ENCODE measurements at places on chromosomes 1 and 21.

- DNase-seq = no peak
These were observed 28.5 kb downstream of the RNF115 start for GRCh38 chr1:145795257-145795881.

DNA sequence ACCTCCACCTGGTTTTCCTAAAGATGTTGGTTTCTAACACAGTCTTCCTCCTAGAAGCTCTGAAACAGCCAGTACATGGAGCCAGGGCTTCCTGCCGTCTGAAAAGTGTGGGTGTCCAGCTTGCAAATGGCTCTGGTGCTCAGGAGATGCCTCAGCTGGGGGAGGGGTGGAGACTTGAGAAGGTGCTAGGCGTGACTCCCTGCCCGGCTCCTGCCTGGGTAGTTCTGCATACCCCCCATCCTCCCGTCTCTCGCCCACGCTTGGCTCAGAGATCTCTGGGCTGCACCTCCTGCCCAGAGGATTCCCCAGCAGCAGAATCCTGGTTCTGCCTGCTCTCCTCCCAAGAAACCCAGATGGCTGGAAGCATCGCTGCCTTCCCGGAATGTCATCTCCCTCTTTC, 16.9 kb downstream of the STUM start:
- no peak for DNase-seq

- no peak for DNase-seq
These were observed 4.8 kb downstream of the OR2L8 start for GRCh38 chr1:247953408-247953807.

GRCh38 chr1:76868154-76868882, 1.0 kb downstream of the ST6GALNAC5 start:
- DNase-seq = no peak

DNA sequence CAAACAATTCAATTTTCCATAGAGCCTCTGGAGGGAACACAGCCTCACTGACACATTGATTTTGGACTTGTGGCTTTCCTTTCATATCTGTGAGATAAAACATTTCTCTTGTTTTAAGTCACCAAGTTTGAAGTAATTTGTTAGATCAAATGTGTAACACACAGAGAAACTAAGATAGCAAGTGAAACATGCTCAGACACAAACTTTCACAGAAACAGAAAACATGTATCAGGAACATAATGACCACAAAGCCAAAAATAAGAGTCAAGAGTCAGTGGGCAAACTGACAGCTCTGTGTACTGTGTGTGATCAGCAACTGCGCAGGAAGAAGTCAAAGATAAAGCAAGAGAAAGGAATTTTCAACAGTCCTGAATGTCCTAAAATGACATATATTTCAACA, 1237.5 kb downstream of the AMY1C start:
- DNase-seq = no peak

Measured in HS-5 (cell line).